ENCODE measurements at places on chromosomes 2 and 18.

GRCh38 chr2:189199797-189200196 is 20.2 kb upstream of the COL5A2 start:
- no peak for DNase-seq

- no peak for DNase-seq
Measured at GRCh38 chr2:105777506-105778055, 32.9 kb downstream of the NCK2 start.

- DNase-seq: no peak
Measured at GRCh38 chr2:39275016-39275415, 31.2 kb upstream of the CDKL4 start.

GRCh38 chr18:5197032-5197434 is at the start of gene AKAIN1:
Gene AKAIN1 (minus strand): TSS chr18:5197257. CDS start chr18:5197053, 204 bp downstream.
- peak; percentile 55 for DNase-seq

GRCh38 chr2:168002021-168002553 is 245.3 kb downstream of the STK39 start:
- no peak for DNase-seq

- DNase-seq: no peak
Measured at GRCh38 chr2:158142568-158143332, 41.1 kb downstream of the UPP2 start.

DNA sequence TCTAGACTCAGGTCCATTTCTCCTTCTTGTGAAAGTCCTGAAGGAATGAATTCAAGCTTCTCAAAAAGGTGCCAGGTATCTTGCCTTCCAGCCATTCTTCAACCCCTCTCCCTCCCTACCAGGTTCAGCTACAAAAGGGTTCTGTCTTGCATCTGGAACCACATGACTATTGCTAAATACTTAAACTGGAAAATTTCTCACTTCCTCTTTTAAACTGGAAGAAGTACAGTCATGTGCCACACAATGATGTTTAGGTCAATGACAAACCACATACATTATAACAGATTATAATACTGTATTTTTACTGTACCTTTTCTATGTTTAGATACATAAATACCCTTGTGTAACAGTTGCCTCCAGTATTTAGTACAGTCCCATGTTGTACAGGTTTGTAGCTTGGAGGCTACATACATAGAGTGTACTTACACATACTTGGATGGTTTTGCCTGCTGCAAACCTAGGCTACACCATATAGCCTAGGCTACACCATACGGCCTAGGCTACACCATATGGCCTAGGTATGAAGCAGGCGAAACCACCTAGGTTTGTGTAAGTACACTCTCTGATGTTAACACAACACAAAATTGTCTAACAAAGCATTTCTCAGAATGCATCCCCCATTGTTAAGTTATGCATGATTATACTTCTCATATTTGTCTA is 142.0 kb upstream of the DNMT3A start:
- DNase-seq: peak; percentile 24

- DNase-seq: no peak
Measured at GRCh38 chr18:10841203-10841602, 308.2 kb downstream of the PIEZO2 start.

DNA sequence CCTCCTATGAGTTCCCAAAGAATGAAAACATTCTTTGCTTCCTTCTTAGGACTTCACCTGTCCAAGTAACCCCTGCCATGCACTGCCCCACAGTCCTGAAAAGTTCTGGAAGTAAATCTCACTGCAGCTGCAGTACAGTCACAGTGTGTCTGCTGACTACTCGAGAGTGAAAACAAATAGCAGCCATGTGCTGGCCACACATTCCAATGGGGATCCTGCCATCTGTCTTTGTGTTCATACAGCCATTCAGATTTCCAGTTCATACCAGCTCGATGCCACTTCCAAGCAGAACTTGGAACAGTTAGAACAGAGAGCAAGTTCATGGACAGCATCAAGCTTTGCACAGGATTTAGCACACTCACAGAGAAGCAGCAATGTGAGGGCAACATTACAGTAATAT is 629.9 kb upstream of the ACVR2A start:
- DNase-seq: peak; percentile 12

Measured in Ammon's horn (tissue), 1 donor.